Thyroid gland (tissue), 4 donors: ENCODE measurements at places on chromosomes 1 and 21.

DNA sequence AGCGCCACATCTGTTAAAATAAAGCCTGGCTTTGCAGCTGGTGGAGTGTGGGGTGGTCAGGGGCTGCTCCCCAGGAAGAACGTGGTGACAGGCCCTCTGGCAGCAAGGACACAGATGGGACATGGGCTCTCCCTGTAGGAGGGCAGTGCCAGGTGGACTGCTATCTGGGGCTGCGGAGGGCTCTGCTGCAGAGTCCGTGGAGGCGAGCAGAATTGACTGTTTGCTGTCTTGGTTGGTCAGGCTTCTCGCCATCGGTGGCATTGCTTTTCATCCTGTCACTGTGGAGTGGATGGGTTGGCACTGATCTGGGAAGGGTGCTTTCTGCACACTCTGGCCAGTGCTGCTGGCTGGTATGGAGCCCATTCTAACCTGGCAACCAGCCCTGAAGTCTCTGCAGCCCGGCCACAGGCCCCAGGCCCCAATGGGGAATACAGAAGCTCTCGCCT lies 103.0 kb downstream of the LAMC2 start:
- no peak for DNase-seq

DNA sequence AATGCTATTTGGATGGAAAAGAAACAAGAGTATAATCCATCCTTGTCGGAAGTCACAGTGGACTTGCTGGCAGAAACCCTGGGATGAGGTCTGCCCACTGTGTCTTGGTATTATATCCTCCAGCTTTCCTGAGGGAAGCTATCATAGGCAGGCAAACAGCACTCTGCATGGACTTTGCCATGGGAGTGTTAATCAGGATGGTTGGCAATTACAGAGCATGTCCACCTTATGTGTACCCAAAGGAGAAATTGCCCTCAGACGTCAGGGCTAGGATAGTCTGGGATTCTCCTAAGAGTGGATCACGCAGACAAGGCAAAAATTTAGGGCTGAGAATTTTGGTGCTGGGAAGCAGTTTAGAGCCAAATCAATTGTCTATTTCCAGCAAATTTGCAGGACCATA lies 184.9 kb upstream of the ESRRG start:
- DNase-seq = no peak

DNA sequence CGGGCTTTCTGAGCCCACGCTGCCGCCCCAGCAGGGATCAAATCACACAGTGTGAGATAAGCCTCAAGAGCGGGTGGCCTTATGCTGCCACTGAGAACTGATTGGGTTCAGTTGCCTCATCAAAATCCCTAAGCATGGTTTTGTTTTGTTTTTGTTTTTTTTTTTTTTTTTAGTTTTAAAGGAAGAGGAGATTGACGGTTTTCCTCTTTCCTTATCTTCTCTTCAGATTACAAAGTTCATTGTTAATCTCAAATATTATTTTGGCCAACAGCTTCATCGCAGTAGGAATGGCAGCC lies 651 bp downstream of the COA6 start:
- no peak for DNase-seq

DNA sequence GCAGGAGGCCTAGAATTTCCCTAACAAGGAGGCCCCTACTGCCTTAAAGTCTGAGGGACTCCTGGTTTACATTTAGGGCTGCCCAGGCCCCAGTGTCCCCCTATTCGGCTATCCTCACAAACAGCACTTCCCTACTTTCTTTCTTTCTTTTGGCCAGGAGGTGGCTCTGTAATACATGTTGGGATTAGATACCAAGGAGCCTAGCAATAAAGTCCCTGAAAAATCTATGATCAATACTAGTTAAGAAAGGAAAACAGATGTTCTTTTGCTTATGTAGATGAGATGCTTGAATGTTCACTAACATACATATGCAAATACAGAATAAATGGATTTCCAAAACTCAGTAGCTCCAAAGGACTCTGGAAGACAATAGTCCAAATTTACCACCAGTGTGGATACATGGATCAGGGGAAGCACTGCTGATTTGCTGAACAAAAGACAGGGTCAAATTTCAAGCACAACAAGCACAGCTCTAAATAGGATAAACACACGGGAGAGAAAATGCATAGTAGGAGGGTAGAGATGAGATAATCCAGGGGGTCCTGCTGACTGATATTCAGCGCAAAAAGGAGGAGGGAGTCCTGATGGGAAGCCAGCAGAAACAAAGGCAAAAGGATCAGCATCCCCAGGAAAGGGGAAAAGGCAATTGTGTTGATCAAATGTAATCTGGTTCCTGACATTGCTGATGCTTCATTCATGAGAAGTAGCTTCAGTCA lies 240.0 kb downstream of the NUF2 start:
- no peak for DNase-seq

GRCh38 chr21:38671773-38672172 lies 134.0 kb upstream of the ETS2 start:
- no peak for DNase-seq

GRCh38 chr1:155184835-155185782 lies 11.5 kb downstream of the TRIM46 start:
- DNase-seq = no peak

DNA sequence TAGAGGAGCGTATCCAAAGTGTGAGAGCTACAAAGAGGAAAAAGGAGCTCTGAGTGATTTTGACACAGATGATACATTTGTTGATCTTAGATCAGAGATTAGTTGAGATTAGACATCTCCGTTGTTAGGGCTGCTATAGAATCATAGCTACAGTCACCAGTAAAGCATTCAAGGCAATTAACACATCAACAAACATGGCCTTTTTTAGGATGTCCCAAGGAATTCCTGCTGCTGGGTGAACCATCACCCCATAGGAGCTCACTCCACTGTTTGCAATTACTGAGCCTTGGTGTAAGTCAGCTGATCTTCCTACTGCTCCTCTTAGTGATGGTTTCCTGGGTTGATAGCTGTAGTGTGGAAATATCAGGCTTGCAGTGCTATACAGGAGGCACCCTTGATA lies 6.7 kb upstream of the RSRP1 start:
- DNase-seq = no peak

DNA sequence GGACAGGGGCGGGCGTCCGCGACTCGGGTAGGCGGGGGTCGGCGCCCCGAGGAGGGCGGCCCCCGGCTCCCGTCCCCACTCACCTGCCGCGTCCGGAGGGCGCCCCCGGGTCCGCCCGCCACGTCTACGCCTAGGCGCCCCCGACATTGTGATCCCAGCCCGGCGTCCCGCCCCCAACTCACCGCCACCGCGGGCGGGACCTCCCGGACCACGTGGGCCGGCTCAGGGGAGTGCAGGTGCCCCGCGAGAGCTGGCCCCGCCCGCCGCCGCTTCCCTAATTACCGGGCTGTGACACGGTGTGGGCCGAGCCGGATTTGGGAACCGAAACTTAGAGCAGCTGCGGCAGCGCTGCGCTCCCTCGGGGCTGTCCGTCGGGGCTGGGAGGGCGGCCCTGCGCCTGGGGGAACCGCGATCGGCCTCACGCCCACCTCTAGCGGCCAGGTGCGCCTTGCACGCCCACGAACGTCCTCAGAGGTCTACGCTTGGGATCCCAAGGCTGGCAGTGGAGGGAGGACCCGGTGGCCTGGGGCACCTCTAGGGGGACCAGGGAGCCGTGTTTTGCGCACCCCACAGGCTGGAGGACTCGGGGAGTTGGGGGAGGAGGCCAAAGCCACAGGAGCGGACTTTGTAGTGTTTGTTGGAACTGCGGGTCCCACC lies 521 bp upstream of the NADK start:
- DNase-seq = peak; percentile 88

DNA sequence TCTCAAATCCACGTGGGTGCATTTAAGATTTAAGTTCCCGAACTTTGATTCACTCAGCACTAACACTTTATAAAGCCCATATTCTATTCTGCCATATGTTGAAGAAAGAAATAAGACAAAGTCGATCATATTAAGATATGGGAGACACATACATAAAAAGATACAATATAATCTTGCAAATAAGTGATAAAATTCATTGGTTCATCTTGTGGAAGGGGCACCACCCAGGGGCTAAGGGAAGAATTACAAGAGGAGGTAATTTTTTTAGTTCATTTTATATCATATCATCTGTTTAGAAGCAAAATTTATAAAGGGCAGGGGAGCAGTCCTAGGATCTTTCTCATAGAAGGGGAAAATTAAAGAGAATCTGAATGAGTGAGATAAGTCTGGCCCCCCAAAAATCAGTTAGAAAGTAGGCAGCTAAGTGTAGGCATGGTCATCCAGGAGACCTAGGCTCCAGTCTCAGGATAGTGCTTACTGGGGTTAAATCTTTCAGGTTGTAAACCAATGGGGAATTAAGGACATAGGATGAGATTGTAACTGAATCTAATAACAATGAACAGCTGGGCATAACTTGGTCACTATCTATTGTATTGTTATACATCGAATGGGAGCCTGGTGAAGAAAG lies 124.2 kb upstream of the L1TD1 start:
- DNase-seq = no peak

GRCh38 chr21:17466166-17466565 lies 46.7 kb upstream of the CXADR start:
- no peak for DNase-seq

DNA sequence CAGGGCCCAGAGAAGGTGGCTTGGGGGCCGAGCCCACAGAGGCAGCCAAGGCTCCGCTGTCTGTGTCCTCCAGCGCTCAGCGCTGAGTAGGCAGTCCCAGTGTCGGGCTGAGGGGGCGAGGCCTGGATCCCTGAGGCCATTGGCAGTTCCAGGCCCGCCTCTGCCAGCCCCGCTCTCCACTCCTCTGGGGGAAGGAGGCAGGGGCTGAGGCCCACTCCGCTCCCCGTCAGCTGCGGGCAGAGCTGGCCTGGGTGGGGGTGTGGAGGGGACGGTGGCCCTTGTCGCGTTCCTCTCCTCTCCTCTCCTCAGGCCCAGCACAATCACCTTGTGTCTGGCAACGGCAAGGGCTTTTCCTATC lies 132.8 kb downstream of the CASZ1 start:
- no peak for DNase-seq

DNA sequence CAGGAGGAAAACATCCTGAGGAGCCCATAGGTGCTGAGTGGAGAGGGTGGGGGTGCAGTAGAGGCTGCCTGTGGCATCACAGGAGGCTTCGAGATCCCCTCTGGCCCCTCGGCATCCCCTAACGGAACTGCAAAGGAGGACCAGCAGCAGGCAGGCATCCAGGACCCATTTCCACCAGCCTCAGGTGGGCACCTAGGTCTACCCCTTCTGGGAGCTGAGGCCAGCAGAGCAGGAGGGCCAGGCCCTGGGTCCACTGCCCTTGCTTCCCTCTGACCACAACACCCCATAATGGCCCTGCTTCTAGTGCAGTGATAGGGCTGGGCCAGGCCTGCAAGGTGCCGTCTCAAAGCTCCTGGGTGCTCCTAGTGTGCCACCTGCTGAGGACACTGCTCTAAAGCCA lies 723.0 kb downstream of the PTPRU start:
- DNase-seq = no peak

- no peak for DNase-seq
Observed at GRCh38 chr1:13735168-13735930, 35.4 kb downstream of the PRDM2 start.

- DNase-seq = no peak
Observed at GRCh38 chr1:27448982-27449381, 41.0 kb downstream of the WASF2 start.

DNA sequence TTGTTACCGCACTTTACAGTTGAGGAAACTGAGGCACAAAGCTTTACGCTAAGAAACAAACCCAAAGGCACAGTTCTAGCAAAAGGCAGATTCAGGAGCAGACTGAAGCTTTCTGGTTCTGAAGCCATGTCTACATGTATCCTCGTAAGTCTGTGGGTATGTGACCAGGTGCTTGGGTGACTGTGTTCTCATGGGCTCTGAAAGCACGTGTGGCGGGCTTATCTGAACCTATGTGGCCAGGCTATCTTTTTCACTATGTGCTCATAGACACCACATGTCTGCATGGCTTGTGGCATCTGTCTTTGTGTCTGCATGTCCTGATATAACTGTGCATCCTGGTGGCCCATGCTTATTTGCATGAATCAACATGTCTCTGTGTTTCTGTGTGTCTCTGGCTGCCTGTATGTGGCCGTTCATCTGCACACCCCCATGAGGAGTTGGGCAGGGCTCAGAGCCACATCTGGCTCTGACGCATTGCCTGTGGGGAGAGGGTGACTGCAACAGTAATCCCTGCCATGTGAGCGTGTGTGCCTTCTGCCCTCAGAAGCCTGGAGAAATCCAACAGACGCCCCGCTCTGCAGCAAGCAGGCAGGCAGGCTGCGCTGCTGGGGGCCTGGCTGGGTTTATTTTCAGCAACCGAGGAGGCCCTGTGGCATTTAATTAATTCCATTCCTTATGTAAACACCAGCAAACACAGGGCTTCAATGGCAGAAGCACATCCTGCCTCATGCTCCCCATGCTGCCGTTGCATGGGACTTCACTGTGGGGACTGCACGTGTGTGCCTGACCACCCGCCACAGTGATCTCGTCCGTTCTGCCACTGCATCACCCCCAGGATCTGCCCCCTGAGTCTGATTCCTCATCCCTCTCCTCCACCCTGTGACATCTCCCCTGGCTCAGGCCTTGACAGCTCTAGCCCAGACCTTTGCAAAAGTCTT lies 115.4 kb downstream of the TRABD2B start:
- DNase-seq = no peak

- no peak for DNase-seq
Observed at GRCh38 chr1:87141556-87141955, 187.1 kb upstream of the LMO4 start.

- no peak for DNase-seq
Observed at GRCh38 chr21:42746240-42746592, 92.8 kb downstream of the PDE9A start.

- DNase-seq = no peak
Observed at GRCh38 chr1:246790833-246791232, 66.6 kb downstream of the SCCPDH start.

DNA sequence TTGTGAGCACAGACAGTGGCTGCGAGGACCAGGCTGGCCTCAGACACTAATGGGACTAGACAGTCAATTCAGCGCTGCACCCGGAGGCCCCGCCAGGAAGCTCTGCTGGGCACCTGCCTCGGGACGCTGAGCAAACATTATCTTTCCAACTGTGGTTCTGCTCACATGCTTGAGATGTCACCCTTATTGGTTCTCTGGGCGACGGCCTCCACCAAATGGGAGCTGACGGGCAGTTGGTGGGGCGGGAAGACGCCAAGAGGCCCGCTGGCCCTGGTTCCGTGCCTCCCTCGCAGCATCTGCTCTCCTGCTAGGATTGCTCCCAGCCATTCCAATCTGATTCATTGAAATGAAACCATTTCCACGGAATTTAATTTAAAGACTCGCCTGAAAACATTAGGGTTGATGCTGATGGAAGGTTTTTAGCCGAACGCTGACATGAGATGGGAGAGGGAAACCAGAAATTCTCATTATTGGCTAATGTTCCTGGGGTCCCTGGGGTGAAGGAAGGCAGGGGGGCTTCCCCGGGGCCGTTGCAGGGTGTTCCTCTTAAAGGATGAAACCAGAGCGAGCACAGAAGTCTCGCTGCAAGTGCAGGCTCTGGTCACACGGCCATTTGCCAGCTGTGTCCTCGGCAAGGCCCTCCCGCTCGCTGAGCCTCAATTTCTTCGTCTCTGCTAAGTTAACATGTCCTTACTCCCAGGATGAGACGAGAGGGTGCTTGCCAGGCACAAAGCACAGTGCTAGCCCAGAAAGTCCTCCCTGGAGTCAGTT lies 512.2 kb downstream of the NPHP4 start:
- no peak for DNase-seq

- DNase-seq = no peak
Observed at GRCh38 chr1:174160603-174161002, 1.3 kb downstream of the RABGAP1L start.
